ENCODE measurements at places on chromosomes 3 and 15.

- no peak for DNase-seq
Measured at GRCh38 chr15:77620960-77621647, 11.6 kb downstream of the LINGO1 start.

DNA sequence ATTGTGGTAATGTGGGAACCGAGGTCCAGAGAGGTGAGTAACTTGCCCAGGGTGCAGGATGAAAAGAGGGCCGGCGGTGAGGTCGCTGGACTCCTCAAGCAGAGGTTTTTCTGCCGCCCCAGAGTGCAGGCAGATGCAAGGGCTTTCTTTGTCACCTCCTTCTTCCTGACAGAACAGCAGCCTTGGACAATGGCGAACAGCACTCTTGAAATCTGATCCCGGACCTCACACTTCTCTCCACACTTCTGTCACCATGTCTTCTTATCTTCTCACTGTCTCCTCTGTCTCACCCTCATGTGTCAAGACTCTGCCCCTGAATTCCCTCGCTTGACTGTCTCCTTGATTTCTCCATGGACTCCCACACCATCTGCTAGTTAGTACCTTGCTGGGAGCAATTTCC lies 15.4 kb upstream of the VPS8 start:
- DNase-seq, result no peak

DNA sequence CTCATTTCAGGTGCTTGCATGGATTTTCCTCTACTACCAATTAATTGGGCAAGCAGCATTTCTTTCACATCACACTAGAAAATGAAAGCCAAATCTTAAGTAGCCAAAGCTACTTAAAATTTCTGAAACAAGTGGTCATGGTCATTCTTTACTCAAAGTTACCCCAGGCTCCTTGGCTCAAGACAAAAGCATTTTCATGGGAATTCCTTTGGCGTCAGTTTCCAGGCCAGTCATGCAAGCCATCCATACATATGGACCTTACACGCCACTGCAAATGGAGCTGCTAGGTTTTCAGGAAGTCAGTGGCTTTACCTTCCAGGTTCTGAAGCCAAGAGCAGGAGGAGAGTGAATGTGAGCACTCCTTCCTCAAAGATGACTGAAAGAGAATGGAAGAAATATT lies 83.7 kb upstream of the IL12A start:
- DNase-seq, result no peak

DNA sequence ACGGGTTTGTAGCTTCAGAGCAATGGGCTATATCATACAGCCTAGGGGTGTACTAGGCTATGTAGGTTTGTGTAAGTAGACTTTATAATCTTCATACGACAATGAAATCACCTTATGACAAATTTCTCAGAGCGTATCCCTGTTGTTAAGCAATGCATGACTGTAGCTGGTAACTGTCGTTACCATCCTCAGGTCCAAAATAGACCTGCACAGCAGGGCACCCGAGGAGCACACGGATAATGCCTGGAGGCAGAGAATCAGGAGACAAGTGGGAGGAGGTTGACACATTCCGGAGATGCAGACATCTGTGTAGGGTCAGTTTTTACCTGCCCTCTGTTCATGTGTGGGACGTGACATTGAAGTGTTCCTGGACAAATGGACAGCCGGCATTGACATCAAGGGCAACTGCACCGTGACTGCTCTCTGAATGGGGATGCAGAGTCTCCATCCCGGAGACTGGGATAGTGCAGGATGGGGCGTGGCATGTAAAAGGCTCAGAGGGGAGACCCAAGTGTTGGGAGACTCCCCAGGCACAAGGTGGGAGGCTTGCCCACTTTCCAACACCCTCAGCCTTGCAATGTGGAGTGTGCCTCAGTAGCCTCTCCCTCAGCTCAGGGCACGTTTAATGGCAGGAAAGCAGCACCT lies 45.9 kb upstream of the PGPEP1L start:
- DNase-seq, result no peak

- DNase-seq, result no peak
Measured at GRCh38 chr3:78690766-78691165, 1077.0 kb downstream of the ROBO1 start.

DNA sequence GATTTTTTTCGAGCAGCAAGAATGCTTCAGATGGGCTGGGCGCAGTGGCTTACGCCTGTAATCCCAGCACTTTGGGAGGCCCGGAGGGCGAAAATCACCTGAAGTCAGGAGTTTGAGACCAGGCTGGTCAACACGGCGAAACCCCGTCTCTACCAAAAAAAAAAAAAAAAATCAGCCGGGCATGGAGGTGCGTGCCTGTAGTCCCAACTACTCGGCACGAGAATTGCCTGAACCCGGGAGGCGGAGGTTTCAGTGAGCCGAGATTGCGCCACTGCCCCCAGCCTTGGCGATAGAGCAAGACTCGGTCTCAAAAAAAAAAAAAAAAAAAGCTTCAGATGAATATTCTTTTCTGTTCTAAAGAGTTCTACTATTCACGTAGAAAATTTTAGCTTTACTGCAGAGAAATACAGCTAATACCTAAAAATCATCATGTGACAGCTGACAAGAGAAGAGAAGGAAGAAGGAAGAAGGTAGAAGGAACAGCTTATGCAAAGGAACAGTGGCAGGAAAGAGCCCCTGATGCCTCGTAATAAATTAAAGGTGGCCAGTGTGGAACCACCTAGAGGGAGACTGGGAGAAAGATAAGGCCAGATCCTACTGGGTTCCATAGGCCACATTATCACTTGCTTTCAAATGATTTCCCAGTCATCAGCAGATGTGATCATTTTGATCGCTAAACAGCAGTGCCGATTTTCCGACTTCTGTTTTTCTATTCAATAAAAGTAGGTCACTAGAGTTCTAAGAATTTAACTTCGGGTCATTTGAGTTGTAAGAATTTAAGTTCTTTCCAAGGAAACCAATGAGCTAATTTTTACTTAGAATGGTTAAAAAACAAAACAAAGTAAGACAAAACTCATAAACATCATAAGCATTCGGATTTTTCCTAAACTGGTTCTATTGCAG lies 1.5 kb downstream of the CMTM6 start:
- no peak for DNase-seq

- no peak for DNase-seq
Measured at GRCh38 chr3:129836381-129837064, 57.0 kb downstream of the TMCC1 start.

DNA sequence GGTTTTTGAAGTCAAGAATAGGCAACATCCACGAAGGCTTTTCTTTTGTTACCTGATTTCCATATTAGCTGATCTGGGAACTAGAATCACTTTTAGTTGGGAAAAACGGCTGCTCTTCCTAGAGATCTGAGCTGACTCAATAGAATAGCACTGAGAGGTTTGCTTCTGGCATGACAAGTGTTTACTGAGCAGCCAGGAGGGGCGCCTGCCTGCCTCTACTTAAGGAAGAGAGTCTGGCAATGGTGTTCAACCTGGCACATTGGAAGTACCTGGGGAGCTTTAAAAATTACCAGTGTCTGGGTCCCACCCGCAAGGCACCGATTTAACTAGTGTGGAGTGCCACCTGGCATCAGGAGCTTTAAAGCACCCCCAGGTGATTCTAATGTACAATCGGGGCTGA lies 34.4 kb downstream of the FAM43A start:
- no peak for DNase-seq

DNA sequence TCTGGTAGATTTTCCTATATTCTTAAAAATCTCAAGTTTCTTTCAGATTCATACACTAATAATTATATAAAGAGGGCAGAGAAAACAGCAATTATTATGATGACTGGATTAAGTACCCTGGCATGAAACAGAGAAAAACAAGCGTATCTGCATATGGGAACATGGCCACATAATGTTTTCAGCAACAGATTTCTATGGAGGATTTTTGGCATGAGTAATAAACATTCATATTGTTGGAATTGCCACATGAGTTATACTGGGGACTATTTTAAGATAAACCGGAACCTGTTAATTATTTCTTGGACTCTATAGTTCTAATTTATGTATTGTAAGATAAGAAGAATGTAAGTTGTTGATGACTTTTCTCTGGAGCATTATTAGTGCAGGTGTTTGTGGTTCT lies 112.7 kb downstream of the OXSM start:
- DNase-seq, result no peak

DNA sequence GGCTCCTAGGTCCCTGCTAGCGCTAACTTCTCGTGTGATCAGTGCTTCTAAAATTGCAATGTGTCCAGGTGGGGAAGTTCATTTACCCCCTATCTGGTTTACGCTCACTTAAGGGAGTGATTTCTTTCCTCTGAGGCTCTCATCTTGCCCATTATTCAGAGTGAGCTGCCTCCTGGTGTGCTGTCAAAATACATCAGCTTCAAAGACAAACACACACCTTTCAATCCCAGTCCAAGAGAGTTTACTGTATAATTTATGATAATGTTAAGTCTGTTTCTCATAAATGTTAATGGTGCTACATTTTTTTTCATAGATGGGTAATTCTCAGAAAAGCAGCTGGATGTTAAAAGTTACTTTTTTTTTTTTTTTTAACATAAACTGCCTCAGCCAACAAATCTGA lies 112.3 kb downstream of the RORA start:
- no peak for DNase-seq

DNA sequence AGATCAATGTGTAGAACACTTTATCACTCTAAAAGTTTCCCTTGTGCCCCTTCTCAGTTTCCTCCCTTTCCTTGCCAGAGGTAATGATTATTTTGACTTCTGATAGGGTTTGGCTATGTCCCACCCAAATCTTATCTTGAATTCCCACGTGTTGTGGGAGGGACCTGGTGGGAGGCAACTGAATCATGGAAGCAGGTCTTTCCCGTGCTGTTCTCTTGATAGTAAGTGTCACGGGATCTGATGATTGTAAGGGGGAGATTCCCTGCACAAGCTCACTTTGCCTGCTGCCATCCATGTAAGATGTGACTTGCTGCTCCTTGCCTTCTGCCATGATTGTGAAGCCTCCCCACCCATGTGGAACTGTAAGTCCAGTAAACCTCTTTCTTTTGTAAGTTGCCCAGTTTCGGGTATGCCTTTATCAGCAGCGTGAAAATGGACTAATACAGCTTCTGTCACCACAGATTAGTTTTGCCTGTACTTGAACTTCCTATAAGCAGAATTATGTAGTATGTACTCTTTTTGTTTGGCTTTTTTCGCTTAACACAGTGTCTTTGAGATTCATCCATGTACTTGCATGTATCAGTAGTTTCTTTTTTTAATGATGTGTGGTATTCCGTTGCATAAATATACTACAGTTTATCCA lies 7.2 kb downstream of the FEM1B start:
- no peak for DNase-seq

- DNase-seq, result no peak
Measured at GRCh38 chr3:108177536-108177935, 44.7 kb downstream of the IFT57 start.

DNA sequence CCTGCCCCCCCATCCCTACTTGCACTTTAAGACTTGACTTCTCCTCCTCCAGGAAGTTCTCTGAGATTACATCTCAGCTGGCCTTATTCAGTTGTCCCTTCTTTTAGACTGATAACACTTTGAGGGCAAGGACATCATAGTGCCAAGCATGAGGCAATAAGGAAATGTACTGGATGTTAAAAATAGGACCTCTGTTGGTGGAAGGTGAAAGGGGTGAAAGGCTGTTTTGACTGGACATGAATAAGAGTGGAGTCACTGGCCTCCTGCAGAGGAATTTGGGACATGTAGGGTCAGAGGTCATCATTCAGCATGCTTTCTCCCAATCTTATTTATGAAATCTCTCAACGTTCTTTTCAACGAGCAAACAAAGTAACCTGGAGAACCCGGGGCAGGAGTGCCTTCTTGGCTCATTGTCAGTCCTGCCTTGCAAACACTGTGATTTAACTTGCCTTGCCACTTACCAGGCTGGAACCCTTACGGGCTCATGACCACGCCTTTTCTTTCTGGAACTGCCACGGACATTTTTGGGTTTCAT lies 38.6 kb downstream of the TRIM71 start:
- DNase-seq, result no peak

DNA sequence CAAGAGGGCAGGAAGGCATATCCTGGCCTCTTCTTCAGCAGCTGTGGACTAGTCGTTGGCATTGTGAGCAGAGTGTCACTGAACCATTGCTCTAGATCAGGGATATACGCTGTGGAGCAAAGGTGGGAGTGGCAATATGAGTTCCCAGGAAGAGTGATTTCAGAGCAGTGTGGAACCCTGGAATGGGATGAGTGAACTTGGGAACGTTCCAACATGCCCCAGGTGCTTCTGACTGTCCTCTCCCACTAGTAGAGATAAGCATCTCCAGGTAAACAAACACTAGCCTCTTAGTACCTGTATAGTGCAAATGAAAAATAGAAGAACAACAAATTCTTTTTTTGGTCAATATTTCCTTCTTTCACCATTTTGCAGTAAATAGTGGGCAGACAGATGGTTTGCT lies 123.6 kb upstream of the VEPH1 start:
- no peak for DNase-seq

GRCh38 chr15:40313531-40314398 lies 6.0 kb upstream of the PLCB2 start:
- DNase-seq, result peak; percentile 84

GRCh38 chr3:46124216-46125177 lies 83.6 kb downstream of the CCR1 start:
- no peak for DNase-seq

- no peak for DNase-seq
Measured at GRCh38 chr3:137330246-137330645, 372.5 kb downstream of the IL20RB start.

DNA sequence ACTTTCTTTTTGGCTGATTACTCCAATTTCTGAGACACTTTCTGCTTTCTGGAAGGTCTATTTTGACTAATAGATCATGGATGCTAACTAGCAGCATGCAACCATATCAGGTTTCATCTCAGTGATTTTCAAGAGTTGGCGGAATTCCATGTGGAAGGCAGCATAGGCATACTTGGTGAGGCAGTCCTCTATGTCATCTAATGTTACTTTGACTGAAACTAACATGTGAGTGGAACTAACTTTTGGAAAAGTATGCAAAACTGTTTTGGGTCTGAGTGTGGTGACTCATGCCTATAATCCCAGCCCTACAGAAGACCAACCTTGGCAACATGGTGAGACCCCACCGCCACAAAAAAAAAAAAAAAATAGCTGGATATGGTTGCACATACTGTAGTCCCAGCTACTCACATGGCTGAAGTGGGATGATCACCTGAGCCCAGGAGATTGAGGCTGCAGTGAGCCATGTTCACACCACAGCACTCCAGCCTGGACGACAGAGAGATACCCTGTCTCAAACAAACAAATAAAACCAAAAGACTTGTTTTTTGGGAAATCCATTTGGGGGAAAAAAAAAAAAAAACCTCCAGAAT lies 1033.7 kb downstream of the ROBO1 start:
- peak; percentile 15 for DNase-seq

DNA sequence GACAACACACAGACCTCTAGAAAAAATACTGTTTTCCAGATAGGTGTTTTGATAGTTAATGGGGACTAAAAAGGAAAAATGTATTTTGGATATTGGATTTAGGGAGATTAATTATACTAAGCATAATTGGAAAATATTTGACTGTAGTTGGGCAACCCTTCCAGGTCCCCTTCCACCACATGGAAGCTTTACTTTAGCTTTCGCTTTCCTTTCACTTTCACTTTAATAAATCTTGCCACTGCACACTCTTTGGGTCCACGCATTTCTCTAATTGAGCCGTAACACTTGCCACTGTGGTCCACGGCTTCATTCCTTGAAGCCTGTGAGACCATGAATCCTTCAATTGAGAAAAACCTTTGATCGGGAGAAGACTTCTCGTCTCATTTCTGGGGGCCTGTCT lies 15.5 kb downstream of the GLDN start:
- no peak for DNase-seq

- DNase-seq, result peak; percentile 17
Measured at GRCh38 chr15:90143166-90143655, 40.9 kb upstream of the IDH2 start.

- DNase-seq, result peak; percentile 17
Measured at GRCh38 chr15:87527416-87527815, 729.1 kb downstream of the NTRK3 start.

Measured in retinal pigment epithelial cell (primary cell).